ENCODE measurements at places on chromosomes 1 and 21.

- DNase-seq, result peak; percentile 65
These were observed 45.6 kb downstream of the SRRM1 start for GRCh38 chr1:24688621-24689195.

DNA sequence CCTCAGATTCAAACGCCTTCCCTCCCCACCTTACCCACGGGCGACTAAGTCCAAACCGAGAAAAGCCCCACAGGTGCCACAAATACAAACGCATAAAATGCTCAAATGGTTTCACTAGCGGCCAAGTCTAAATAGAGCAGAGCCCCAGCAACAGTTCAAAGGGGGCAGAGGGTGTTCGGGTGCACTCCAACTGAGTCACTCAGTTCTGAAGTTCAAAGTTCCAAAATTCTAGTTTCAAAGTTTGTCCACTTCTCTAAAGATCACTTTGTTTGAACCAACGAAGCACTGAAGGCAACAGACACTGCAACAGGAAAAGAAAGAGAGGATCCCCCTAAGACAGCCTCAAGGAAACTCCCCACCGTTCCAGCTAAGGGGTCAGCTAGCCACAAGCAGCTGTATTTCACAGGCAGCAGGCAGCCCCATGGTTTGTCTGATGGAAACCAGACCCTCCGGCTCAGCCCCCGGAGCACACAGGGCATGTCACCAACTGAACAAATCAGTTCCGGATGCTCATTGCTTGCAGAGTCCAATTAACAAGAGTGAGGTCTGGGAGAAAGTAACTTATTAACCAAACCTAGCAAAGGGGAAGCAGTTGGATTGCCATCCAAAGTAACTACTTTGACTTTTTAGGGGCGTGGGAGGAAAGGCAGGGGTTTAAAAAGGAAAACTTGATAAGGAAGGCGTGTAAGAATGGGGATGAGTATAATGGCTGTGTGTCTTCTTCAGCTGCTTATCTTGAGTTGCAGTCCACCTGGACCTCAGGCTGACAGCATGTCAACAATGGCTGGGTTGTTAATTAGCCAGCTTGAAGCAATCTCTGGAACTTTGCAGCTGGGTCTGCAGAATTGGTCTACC is 1423.9 kb upstream of the PRMT6 start:
- DNase-seq, result no peak

- DNase-seq, result no peak
These were observed 3.4 kb downstream of the S100A10 start for GRCh38 chr1:151990058-151990855.

GRCh38 chr21:35002879-35003722 is 46.0 kb downstream of the RUNX1 start:
- peak; percentile 75 for DNase-seq

GRCh38 chr1:98661544-98662355 is at the start of gene SNX7:
Gene SNX7 (plus strand): TSS chr1:98661721. CDS start chr1:98661732, 11 bp downstream.
- peak; percentile 78 for DNase-seq

DNA sequence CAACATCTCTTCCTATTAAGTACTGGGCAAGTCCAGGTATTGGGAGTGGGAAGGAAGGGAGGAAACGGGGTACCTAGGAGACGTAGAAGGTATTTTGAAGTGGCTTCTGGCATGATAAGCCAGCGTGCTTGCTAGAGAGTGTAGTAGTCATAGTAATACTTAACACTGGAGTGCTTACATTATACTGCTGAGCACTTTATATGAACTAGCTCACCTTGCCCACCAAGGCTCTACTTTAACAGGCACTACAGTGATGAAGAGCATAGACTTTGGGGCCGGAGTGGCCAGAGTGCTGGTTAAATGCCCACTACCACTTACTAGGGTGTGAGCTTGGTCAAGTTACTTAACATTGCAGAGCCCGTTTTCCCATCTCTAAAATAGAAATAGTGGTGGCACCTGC is 61.7 kb downstream of the ACP6 start:
- no peak for DNase-seq

GRCh38 chr1:196361112-196361714 is 247.0 kb downstream of the KCNT2 start:
- peak; percentile 4 for DNase-seq

DNA sequence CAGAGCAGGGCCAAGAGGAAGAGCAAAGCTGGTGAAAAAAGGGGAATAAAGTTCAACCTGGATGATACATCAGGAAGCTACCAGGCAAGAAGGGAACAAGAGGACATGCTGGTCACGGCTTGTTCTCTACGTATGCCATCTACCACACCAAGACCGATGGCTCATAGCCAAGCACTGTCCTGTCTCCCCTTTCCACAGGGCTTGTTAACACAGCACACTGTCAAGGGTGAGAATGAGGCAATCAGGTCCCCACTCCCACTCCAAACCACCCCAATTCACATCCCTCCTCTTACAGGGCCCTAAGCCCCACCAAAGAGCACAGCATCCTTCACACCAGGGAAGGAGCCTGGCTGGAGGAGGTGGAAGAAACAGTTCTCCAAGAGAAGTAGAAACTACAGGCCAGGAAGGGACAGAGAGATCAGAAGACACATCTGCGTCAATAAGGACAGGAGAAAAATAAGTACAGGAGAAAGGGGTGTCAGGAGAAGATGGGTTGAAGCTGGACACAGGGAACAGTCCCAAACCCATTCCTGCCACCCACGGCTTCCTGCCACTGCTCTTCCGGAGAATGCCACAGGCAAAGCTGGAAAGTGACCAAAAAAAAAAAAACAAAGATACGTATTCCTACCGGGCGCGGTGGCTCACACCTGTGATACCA is 923 bp upstream of the SHC1 start:
- no peak for DNase-seq

- no peak for DNase-seq
These were observed 103.2 kb upstream of the KIF26B start for GRCh38 chr1:245051349-245052221.

- no peak for DNase-seq
These were observed 18.9 kb upstream of the SPATC1L start for GRCh38 chr21:46203203-46203600.

DNA sequence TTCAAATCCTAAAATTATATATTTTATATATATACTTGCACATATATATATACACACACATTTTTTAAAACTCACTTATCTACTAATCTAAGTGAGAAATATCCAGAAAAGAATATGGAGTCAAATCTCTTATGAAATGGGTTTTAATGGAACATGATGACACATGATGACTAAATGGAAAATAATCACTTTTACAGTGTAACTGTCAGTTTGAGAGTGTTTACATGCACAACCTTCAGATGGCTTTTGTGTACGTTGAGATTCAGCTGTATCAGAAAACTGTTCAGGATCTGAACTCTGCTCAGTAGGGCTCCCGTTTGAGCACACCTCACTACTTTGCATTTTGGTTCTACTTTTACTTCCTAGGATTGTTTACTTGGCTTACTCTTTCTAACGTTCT is 189.8 kb downstream of the DNAH14 start:
- DNase-seq, result no peak

- DNase-seq, result no peak
These were observed 150.5 kb downstream of the PLPPR5 start for GRCh38 chr1:98854137-98854536.

- no peak for DNase-seq
These were observed 11.5 kb downstream of the PSRC1 start for GRCh38 chr1:109271458-109271857.

- no peak for DNase-seq
These were observed 5.4 kb downstream of the CDC42 start for GRCh38 chr1:22057861-22058260.

GRCh38 chr1:212242288-212242984 is 42.8 kb upstream of the PPP2R5A start:
- DNase-seq, result no peak

- peak; percentile 68 for DNase-seq
These were observed 182.2 kb upstream of the DUSP10 start for GRCh38 chr1:221923929-221924598.

DNA sequence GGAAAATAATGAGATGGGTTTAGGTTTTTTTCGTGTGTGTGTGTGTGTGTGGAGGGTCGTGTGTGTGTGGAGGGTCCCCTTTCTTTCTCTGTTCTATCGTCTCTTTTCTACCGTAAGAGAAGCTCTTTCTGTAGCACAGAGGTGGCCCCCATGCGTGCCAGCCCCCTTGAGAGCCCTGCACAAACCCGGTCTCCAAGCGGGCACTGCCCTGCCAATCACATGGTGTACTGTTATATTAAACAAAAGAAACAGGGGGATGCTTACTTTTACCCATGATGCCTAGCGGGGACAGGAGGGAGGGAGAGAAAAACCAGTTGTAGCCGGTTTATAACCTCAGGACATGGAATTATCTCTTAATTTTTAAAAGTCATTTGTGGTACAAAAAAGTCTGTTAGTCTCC is 41.0 kb downstream of the GATAD2B start:
- DNase-seq, result peak; percentile 23

- DNase-seq, result no peak
These were observed 73.9 kb downstream of the RAB3GAP2 start for GRCh38 chr1:220198186-220199005.

GRCh38 chr1:152623203-152623844 is 421 bp upstream of the LCE3A start:
- no peak for DNase-seq

GRCh38 chr1:248055261-248055660 is 8.6 kb downstream of the OR2L3 start:
- DNase-seq, result no peak

- no peak for DNase-seq
These were observed 473.3 kb downstream of the NEGR1 start for GRCh38 chr1:71809085-71809484.

DNA sequence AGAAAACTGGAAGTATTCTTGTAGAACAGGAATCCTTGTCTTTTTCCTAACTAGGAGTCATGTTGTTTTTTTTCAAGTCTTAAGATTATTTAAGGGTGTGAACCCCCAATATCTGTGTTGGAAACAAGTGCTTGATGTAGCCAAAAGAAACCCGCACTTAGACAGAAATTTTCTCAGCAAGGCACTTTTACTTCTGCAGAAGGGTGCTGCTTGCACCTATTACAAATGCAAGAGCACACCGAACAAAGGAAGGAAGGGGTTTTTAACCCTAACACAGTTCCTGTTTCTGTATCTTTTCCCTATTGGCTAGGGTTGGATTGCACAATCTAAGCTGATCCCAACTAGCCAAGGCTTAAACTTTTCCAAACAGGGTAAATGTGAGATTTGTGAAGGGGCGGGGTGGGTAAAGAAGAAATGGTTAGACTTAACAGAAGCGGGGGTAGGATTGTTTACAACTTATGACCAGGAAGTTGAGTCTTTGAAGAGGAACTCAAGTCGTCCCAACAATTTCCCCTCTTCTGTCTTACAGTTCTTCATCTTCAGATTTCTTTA is 75.1 kb downstream of the ZFYVE9 start:
- no peak for DNase-seq

DNA sequence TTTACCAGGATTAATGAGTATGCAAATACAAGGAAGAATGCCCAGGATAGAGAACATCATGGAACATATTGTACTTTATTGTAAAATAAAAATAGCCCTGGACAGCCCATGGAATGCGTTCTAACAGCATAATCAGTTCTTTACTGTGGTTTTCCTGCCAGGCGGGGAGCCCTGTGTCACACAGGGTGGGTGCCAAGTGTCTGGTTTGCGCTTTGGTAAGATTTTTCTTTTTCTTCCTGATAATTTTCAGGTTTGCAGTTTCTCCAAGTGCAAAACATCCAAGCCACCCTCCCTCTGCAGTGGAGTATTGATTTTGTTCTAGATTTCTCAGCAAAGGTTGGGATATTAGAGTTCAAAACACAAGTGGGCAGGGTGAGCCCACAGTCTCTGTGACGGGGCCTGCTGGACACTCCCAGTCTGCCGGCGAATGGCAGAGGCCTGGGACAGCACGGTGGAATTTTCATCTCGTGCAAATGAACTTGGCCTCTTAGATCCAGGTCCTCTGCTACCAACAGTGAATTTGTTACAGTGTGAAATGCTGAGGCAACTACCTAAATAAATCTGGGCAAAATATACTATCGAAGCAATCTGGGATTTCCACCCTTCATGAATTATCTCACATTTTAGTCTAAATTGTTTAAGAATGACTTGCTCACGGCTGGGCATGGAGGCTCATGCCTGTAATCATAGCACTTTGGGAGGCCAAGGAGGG is 15.6 kb upstream of the KCNJ15 start:
- peak; percentile 88 for DNase-seq

DNA sequence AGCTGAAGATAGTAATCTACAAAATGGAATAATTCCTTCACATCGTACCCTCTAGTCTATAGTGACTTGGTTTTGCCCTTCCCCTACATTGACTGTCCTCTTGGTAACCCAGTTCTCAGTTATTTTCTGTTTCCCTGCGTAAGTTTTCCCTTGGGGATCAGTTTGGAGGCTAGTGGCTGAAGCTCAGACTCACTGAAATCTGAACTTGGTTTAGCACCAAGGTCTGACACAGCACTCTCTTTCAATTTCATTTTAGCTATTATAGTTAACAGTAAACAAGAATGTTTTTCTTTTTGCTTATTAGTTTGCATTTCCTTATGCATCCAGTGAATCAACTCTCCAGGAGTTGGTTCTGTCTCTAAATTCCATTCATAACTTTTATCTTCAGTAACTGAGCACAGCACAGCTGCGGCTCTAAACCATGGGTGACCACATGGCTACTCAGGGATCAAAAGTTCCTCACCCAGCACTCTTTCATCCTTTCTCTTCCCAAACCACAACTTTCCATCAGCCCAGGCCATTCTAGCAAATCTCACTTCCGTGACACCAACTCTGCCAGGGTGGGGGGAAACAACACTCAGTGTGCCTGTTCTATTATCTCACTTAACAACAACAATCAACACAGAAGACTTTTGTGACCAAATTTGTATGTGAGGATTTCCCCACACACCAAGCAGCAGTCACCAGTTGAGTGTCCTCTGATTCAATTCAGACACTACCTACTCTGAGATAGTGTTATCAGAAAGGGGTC is 17.6 kb upstream of the IFI6 start:
- peak; percentile 76 for DNase-seq

GRCh38 chr21:26191609-26192008 is 21.0 kb upstream of the APP start:
- DNase-seq, result no peak

- DNase-seq, result peak; percentile 9
These were observed 58.5 kb downstream of the EXTL2 start for GRCh38 chr1:100835866-100836842.

DNA sequence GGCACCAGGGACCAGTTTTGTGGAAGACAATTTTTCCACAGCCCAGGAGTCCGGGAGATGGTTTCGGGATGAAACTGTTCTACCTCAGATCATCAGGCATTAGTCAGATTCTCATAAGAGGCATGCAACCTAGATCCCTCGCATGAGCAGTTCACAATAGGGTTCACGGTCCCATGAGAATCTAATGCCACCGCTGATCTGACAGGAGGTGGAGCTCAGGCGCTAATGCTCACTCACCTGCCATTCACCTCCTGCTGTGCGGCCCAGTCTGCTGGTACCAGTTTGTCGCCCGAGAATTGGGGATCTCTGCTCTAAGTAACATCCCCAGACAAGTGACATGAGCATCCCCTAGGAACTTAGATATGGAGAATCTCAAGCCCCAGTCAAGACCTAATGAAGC is 180.7 kb downstream of the COQ8A start:
- DNase-seq, result no peak

DNA sequence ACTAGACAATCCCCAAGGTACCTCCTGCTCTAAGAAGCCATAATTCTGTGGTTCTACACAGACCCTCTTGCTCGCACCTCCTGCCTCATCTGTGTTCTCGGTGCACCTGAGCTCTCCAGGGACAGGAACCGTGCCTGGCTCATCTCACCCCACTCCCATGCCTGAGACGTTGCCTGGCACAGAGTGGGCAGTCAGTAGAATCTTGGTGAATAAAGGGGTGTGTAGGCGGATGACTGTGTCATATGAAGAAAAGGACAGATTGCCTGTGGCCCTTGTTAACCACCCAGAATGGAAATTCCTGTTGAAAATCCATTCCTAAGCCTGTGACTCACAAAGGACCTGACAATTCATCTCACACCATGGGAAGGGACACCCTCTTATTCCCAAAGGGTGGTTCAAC is 92.9 kb downstream of the KCNN3 start:
- DNase-seq, result no peak
